ENCODE measurements at places on chromosomes 2 and 18.

DNA sequence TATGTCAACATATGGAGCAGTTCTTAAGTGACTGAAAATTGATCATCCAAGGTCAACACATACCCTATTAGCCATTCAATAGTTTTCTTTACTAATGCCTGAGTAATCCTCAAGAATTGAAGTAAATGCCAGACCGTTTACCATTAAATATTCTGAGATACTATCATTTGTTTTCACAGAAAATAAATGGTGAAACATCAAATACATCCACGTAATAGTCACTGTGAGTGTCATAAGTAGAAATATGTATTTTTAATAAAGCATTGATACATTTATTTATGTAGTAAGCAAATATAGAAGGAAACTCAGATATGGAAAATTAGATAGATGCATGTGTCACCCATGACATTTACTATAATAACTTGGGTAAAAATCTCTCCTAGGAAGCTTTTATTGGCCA lies 927.8 kb upstream of the NRXN1 start:
- DNase-seq, result no peak

DNA sequence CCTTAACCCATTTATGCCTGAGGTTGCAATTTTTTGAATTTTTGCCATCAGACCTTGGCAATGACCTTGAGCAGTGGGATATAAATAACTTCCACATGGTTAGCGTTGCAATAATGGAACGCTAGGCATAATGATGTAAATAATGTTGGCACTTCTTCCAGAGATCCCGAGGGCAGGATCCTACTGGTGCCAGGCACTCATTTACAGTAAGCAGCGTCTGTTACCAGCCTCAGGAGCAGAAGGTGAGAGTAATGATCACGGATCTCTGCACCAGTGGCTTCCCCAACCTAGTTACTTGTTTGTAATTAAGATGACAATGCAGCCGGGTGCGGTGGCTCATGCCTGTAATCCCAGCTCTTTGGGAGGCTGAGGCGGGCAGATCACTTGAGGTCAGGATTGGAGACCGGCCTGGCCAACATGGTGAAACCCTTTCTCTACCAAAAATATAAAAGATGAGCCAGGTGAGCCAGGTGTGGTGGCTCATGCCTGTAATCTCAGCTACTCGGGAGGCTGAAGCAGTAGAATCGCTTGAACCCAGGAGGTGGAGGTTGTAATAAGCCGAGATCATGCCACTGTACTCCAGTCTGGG lies 41.9 kb downstream of the CPO start:
- DNase-seq, result no peak

DNA sequence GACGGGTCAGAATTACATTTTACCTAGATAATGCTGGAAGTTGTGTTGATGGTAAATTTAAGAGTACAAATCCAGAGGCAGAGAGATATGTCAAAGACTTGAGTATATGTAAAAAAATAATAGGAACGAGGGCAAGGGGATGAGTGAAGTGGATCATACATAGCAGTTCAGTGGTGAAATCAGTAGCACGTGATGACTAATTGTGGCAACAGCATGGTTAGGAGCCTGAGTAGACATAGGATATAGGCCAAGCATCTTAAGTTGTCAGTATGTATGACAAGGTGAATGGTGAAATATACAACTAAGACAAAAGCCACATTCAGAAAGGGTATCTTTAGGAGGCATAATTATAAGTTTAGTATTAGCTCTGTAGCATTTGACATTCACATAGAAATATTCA lies 826.5 kb upstream of the PIK3C3 start:
- DNase-seq, result no peak

GRCh38 chr2:1781291-1782080 lies 37.2 kb upstream of the PXDN start:
- DNase-seq, result no peak

DNA sequence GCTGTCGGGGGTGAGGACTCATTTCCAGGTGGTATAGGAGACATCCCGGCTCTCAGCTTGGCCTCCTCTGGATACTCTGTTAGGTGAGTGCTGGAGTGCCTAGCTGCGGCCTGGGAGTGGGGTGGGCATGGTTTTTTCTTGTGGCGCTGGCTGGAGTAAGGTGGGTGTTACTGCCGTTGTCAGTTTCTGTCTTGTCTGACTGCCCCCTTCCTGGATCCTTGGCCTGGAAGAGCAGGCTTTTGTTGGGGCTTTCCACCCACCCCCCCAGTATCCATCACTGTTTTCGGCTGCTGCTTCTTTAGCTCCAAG lies 69.2 kb downstream of the DGKD start:
- DNase-seq, result no peak

DNA sequence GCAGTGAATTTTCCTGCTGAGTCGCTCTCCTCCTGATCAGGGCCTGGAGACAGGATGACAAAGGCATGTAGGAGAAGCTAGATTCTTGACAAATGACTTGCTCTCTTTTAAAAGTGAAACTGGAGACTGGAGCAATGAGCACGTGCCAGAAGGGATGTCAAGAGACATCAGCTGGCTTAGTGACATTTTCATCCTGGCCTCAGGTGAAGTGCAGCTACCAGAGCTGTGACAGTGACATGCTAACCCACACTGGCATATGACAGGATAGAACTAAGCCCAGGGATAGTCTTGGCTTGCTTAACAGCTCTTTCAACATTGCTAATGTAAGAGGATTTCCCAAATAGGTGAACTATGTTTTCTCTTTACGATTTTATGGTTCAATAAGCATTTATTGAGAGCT lies 757.5 kb upstream of the DDX18 start:
- DNase-seq, result no peak

GRCh38 chr2:238924796-238925195 lies 76.9 kb downstream of the TWIST2 start:
- no peak for DNase-seq

DNA sequence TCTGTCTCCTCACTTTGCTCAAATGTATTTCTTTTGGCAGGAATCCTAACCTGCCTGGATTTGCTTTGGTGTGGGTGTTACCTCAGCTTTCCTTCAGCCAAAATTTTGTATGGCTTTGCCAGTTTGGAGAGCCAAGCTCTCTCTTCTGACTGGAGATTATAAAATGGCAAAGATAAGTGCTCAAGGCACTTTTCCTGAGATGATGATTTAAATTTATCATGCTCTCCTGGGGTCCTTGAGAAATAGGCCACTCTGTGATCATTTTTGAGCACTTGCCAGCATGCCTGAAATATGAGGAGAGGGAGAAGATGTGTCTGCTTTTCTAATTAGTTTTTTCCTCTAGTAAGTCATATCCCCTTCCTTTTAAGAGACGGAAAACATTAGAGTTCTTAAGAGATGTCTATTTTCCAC lies 683.0 kb downstream of the SLC4A3 start:
- DNase-seq, result no peak

DNA sequence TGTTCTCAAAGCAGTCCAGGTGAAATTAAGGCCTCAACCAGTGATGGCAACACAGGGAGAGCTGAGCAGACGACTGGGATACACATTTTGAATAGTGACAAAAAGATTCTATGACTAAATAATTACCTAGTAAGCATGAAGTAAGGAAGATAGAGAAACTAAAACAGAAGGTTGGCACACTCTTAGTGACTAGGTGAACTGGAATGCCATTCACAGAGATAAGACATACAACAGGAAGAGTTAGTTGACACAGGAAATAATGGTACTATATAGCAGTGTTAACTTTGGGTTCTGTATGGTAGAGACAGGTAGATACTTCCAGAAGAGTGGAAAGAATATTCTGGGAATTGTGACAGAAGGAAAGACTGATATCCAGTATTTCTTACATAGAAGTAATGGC lies 181.8 kb upstream of the NT5C1B start:
- DNase-seq, result no peak

DNA sequence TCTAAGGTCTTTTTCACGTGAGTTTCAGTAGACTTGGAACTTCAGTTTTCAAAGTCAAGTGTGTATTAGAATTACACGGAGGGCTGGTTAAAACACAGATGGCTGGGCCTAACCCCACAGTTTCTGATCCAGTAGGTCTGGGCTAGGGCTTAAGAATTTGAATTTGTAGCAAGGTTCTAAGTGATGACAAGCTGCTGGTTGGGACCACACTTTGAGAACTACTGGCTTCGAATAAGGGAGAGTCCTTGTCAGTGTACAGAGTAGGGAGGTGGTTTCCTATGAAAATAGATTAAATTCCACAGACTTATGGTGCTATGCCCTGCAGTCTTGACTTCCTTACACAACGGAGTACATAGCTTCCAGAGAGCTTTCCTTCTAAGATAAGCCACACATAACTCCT lies 4.5 kb downstream of the RHOB start:
- no peak for DNase-seq

DNA sequence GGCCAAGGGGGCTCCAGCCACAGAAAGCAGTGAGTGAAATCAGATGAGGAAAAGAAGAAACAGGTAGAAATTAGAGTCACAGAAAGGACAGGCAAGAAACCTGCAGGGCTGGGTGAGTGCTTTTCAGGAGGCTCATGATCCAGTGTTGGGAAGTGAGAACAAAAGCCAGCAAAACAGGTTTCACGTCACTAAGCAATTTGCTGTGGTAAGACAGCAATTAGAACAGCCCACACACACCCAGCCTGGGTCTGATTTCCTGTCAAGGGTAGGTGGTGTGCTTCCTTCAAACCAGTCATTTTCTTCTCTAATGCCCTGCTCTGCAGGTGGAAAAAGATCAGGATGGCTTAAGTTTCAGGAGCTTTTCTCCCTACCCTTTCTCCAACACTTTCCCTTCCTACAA lies 52.9 kb upstream of the XDH start:
- DNase-seq, result no peak

GRCh38 chr2:234308073-234308812 lies 188.6 kb downstream of the ARL4C start:
- no peak for DNase-seq

GRCh38 chr2:207676827-207677354 lies 34.5 kb upstream of the CCNYL1 start:
- no peak for DNase-seq

DNA sequence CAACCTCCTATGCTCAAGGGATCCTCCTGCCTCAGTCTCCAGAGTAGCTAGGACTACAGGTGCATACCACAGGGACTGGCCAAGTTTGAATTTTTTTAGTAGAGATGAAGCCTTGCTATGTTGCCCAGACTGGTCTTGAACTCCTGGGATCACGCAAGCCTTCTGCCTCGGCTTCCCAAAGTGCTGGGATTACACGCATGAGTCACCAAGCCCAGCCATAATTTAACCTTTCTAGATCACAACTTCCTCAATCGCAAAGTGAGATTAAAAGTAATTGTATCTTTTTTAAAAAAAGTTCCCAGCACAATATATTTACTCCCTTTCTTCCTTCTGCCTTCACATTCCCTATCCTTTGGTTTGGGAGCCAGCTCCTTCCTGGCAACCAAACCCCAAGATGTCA lies 5.8 kb upstream of the PPP1CB start:
- DNase-seq, result no peak

- no peak for DNase-seq
Measured at GRCh38 chr18:45381282-45381681, 234.0 kb upstream of the SLC14A2 start.

DNA sequence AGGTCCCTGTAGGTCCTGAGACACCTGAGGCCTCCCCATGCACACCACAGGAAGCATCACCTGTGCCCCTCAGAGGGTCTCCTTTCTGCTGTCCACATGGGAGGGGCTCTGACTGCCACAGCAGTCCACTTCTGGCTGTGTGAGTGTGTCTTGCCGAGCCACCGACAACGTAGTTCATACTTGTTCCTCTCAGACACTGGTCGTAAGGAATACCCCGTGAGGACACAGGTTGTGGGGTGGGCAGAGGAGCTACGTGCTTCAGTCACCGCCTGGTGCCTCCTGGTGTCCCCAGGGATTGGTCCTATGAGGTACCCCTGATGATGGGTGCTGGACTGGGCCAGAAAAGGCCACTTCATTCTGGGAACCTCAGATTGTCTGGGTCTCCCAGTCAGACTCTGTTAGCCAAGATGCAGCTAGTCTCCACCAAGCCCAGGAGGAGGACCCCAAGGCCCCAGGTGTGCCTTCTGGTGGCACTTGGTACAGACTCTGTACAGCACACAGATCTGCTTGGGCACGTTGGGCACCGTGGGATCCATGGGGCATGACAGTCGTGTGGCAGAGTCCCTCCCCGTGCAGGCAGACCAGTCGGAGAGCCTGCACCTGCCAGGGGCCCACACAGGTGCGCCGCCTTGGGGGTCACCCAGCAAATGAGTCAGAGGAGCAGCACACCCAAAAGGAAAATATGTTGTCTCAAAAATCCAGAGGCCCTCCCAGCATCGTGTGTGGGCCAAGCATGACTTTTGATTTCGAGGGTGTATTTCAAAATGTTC lies 2.5 kb downstream of the ARHGEF4 start:
- DNase-seq, result no peak

GRCh38 chr2:122273785-122274419 lies 518.5 kb downstream of the TSN start:
- DNase-seq, result no peak

DNA sequence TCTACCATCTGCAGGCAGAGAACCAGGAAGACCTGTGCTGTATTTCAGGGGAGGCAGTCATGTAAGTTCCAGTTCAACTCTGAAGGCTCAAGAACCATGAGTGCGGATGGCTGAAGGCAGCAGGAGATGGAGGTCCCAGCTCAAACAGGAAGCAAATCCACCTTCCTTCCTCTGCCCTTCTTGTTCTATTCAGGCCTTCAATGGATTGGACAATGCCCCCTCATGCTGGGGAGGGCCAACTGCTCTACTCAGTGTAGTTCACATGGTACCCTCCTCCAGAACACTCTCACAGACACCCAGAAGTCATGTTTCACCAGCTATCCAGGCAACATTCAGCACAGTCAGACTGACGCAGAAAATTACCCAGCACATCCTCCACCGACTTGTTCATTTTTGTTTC lies 39.1 kb upstream of the RAB31 start:
- DNase-seq, result no peak

GRCh38 chr18:11091746-11092145 lies 57.6 kb downstream of the PIEZO2 start:
- no peak for DNase-seq

- no peak for DNase-seq
Measured at GRCh38 chr2:61151436-61151835, 10.6 kb upstream of the C2orf74 start.

DNA sequence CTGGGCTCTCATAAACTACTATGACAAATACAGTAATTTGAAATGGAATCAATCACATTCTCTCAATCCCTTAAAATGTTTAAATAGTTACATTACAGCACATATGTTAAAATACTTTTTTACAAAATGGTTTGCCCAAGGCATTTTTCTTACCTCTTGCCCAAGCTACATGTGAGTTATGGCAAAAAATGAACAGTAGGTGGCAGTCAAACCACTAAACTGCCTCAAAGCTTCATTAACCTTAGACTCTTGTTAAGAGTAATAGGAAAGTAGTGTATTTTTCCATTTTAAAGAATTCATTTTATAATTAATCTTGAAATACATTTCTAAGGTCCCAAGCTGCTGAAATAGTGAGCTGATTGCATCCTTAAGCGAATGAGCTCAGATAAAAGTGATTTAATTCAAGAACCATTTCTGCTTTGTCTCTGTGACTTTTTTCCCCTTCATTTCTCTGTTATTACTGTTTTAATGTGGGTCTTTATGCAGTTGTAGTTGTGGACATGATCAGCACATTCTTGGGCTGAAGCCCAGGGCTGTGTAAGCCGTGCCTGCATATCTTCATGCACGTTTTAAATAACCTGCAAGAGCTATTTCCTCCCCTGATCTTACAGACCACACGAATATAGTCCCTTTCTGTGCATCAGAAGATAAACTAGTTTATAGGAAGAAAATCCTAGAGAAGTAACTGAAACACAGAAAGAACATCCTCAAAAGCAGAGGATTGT lies 311.8 kb downstream of the LNPK start:
- peak; percentile 15 for DNase-seq

GRCh38 chr2:33002863-33003262 lies 56.1 kb downstream of the LTBP1 start:
- DNase-seq, result no peak

- DNase-seq, result no peak
Measured at GRCh38 chr2:19932928-19933327, 31.1 kb upstream of the TTC32 start.

Data from HuH-7 (cell line).